HT-29 (cell line): ENCODE measurements at places on chromosomes 5 and 9.

DNA sequence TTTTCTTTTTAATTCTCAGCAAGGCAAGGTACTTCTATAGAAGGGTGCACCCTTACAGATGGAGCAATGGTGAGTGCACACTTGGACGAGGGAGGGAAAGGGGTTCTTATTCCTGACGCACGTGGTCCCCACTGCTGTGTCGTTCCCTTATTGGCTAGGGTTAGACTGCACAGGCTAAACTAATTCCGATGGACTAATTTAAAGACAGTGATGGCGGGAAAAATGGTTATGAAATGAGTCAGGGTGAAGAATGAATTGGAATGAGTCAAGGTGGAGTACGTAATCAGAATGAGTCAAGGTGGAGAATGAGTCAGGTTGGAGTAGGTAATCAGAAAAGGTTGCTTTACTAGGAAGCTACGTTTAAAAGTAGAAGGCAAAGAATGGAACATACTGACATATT, 2.1 kb upstream of the HMGCS1 start:
- peak; percentile 73 for DNase-seq

DNA sequence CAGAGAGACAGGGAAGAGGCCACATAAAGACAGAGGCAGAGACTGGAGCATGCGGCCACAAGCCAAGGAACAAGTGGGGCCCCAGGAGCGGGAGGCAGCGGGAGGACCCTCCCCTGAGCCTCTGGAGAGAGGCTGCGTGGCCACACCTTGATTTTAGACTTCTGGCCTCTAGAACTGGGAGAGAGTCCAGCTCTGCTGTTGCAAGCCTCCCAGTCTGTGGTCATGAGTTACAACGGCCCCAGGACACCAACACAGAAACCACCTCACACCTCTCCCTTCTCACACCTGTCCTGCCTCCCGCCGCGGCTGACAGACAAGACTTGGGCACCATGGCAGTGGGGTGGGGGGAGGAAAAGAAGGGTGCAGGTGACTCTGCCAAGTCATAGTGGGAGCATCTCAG, 2.2 kb downstream of the INPP5E start:
- no peak for DNase-seq

DNA sequence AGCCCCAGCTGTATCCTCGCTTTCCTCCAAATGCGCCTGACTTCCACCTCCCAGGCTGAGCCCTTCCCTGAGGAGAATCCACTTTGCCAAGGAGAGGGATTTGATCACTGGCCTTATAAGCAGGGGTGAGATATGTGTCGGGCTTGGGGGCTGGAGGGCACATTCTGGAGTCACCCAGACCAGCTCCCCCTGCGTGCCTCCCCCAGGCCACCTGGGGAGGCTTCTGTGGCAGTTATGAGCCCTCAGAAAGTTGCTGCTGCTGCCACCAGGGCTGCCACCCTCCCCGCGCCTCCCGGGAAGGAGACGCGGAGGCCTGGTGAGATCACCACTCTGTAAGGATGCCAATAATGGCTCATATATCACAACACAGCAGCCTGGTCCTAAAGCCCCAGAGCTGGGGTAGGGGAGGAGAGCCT, 211.5 kb downstream of the PAPPA start:
- DNase-seq, result no peak

GRCh38 chr5:4207486-4207885, 611.9 kb downstream of the IRX1 start:
- DNase-seq, result no peak

DNA sequence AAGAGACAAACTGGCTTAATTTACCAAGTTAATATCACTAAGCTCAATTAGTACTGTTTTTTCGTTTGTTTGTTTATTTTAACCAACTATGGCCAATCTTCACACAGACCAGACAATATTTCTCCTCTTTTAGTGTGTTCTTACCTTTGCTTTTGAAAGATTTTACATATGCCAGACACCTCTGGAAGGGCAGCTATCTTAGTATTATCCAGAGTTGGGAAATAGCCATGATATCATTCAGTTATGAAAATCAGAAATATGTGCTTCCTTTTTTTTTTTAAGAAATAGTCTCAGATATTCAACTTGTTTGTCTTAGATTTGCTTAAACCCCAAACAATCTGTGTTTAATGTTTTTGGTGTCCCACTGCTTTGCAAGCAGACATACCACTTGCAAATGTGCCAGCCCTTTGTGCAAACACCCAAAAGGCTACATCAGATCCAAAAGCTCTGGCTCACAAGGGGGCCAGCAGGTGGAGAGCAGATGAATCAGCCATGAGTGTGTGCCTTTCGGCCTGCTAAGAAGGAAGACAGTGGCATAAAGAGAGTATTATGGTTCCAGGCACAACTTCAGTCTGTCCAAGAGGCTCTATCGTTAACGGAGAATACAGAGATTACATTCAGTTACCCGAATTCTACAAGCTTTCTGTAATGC, 147.6 kb downstream of the EFNA5 start:
- no peak for DNase-seq
